ENCODE measurements at places on chromosomes 11 and 22.

GRCh38 chr11:12150831-12151382, 40.5 kb downstream of the MICAL2 start:
- DNase-seq: peak; percentile 46

- DNase-seq: peak; percentile 36
Measured at GRCh38 chr11:76161261-76161961, 44.9 kb downstream of the WNT11 start.

- no peak for DNase-seq
Measured at GRCh38 chr22:36746375-36746970, 29.4 kb downstream of the IFT27 start.

DNA sequence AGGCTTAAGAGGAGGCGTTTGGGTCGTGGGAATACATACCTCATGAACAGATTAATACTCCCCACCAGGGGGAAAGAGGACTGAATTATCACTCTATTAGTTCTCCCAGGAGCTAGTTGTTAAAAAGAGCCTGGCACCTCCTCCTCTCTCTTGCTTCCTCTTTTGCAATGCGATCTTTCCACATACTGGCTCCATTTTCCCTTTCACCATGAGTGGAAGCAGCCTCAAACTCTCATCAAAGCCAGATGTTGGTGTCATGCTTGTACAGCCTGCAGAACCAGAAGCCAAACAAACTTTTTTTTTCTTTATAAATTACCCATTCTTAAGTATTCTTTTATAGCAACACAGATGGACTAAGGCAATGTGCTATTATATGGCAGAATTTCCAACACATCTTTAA, 258.5 kb downstream of the FAM76B start:
- no peak for DNase-seq

- no peak for DNase-seq
Measured at GRCh38 chr11:100756559-100756958, 69.5 kb downstream of the ARHGAP42 start.

DNA sequence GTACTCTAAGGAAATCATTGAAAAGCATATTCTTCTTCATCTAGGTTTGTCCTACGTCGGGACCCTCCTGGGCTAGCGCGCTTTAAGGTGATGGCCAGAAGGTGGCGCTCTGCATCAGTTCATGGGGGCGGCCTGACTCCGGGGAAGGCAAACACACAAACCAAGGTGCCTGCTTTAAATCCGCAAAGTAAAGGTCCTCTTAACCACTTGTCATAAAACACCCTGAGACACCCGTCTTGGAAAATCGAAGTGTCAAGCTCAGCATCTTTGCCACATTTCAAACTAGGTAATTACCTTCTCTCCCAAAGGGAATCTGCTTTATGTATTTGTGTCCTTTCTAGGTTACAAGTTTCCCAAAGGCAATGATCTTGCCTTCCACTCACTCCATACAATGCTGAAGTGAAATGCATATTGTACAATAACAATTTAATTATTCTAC, 33.9 kb downstream of the LMO2 start:
- peak; percentile 50 for DNase-seq

DNA sequence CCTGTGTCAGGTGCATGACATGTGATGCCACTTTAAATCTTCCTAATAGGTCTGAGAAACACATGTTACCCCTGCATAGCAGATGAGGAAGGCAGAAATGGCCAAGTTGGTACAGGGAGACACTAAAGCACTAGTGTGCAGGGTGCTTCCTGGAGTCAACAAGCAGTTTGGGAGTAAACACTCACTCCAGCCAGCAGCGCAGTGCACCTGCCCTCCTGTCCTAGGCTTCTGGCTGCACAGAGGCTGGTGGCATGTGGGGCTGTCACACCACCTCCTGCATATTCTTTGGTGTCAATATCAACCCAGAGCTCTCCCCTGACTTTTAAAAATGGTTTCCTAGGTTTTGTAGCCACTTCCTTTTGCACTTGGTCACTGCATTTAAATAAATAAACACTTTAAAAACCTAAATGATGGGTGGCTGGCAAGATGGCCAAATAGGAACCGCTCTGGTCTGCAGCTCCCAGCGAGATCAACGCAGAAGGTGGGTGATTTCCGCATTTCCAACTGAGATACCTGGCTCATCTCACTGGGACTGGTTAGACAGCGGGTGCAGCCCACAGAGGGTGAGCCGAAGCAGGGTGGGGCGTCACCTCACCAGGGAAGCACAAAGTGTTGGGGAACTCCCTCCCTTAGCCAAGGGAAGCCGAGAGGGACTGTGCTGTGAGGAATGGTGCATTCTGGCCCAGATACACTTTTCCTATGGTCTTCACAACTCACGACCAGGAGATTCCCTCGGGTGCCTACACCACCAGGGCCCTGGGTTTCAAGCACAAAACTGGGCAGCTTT, 33.5 kb downstream of the GAB4 start:
- DNase-seq: no peak

GRCh38 chr11:128570632-128571031, 16.7 kb downstream of the ETS1 start:
- DNase-seq: no peak

GRCh38 chr11:96464700-96465307, 75.0 kb downstream of the JRKL start:
- DNase-seq: peak; percentile 71

GRCh38 chr11:77171885-77172665, 44.0 kb downstream of the MYO7A start:
- no peak for DNase-seq

DNA sequence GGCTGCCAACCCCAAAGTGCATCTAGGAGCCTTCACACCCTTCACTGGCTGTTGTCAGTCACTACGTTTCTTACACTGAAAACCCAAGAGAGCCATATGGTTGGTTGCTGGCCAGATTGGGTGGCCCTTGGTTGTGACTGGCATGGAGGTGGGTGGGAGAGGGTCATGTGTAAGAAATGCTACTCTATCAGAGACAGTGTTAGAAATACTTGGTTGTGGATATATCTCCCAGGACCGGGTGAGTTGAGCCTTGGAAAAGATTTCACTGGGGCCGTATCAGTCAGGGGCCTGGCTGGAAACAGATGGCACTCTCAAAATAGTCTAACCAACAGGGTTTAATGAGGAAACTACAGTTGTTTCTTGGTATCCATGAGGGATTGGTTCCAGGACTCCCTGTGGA, 15.2 kb downstream of the ENDOD1 start:
- no peak for DNase-seq

DNA sequence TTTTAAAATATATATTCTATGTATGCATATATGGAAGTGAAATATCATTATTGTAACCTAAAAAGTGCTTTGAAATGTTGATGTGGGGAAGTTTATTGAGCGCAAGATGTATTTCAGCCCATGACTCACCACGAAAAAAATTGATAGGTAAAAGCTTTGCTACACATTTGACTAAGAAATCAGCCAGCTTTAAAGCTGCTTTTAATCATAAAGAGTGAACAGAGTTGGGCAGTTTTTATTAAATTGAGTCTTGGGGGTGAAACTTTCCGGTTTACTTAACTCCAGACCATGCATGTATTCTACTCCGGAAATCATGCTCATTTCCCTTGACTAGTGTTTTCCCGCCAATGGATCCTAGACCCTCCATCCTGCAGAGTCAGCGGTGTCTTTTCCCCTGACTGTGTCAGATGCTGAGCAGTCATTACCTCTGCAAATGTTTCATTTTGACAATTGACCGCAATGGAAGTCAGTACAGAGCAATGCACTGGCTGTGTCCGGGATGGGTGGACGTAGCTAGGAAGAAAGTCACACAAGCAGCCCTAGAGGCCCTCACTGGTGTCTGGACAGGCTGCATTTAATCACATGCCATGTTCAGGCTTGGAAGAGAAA, 47.2 kb upstream of the MPEG1 start:
- no peak for DNase-seq

DNA sequence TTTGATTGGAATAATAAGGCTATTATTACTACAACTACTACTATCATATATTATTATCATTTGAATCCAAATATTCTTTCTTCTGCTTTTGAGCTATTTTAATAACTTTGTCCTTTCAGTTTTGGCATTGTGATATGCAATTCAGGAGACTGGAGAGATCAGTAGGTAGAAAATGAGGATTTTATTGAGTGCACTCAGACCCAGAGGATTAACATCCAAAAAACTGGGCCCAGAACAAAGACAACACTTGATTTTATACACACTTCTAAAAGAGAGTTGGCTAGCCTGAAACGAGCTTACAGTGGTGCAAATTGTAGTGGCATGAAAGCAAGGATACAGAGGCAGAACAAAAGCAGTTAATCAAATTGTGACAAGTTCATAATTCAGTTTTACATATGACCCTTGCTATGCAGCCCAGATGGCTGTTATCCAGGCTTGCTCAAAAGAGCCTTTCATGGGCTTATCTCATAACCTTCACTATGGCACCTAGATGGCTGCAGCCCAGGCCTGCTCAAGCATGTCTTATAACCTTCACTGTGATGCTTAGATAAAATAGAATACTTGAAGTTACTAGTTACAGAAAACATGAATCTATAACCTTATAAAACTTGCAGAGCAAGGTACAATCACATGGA, 796.3 kb upstream of the RAG2 start:
- DNase-seq: no peak

- DNase-seq: no peak
Measured at GRCh38 chr11:27401280-27401832, 38.3 kb upstream of the CCDC34 start.

DNA sequence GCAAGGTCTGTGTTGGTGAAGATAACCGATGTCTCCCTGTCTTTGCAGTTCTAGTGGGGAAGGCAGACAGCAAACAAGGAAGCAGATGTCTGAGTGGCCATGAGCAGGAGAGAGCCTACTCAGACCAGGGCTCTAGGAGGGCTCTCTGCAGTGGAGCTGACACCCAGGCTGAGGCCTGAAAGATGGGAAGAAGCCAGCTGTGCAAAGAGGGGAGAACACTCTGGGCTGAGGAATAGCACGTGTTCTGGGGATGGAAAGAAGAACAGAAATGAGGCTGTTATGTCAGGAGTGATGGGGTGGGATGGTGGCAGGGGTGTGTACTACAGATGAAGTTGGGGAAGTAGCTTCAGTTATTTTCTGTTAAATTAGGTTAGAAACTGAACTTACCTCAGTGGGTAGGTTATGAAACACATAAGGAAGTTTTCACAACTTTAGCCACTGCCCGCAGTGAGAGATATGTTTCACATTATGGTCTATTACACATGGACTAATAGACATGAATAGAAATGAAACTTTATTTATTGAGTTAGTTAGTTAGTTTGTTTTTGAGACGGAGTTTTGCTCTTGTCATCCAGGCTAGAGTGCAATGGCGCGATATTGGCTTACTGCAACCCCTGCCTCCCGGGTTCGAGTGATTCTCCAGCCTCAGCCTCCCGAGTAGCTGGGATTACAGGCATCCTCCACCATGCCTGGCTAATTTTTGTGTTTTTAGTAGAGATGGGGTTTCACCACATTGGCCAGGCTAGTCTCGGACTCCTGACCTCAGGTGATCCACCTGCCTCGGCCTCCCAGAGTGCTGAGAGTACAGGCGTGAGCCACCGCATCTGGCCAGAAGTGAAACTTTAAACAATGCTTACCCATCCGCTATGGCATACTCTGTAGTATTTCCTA, 7.8 kb downstream of the DCPS start:
- no peak for DNase-seq

DNA sequence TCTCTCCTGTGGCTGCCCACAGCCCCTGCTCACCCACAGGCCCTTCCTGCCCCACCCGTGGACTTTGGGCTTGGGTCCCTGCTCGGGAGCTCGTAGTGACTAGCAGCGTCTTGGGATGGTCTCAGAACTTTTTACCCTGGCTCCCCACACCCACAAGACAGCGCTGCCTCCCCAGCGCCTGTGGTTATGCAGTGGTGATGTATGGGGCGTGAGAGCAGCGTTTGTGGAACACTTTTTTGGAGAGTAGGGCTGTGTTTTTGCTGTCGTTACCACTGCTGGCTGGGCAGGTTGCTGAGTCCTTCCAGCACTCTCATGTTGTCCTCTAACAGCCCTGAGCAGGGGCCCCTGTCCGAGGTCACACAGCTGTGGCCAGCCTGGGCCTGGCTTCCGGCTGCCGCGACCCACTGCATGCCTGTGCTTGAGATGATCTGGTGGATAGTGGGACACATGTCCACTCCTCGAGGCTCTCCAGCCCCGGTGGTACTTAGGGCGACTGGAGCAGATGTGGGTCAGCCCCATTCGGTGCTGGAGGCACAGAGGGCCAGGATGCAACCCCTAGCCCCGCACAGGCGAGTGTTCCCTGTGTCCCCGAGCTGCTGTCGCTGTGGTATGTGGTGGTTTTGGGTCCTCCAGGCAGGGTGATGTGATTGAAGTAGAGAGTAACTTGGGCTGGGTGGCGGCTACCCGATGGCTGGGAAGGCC, 7.1 kb upstream of the GRAMD4 start:
- no peak for DNase-seq

DNA sequence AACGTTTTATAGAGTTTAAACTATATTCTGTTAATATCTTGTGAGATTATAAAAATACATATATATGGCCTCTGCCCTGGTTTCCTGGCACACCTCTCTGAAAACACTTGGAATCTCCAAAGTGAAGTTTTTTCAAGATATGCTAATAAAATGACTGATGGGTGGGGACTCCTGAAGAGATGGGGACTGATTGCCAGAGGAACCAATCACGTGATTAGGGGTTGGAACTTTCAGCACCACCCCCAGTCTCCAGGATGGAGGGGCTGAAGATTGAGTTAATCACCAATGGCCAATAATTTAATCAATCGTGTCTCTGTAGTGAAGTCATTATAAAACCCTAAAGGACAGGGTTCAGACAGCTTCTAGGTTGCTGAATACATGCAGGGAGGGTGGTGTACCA, 37.4 kb downstream of the C11orf71 start:
- DNase-seq: no peak

GRCh38 chr11:64364911-64365310, 5.9 kb downstream of the RPS6KA4 start:
- DNase-seq: no peak

GRCh38 chr11:109147726-109148125, 274.3 kb upstream of the C11orf87 start:
- no peak for DNase-seq

DNA sequence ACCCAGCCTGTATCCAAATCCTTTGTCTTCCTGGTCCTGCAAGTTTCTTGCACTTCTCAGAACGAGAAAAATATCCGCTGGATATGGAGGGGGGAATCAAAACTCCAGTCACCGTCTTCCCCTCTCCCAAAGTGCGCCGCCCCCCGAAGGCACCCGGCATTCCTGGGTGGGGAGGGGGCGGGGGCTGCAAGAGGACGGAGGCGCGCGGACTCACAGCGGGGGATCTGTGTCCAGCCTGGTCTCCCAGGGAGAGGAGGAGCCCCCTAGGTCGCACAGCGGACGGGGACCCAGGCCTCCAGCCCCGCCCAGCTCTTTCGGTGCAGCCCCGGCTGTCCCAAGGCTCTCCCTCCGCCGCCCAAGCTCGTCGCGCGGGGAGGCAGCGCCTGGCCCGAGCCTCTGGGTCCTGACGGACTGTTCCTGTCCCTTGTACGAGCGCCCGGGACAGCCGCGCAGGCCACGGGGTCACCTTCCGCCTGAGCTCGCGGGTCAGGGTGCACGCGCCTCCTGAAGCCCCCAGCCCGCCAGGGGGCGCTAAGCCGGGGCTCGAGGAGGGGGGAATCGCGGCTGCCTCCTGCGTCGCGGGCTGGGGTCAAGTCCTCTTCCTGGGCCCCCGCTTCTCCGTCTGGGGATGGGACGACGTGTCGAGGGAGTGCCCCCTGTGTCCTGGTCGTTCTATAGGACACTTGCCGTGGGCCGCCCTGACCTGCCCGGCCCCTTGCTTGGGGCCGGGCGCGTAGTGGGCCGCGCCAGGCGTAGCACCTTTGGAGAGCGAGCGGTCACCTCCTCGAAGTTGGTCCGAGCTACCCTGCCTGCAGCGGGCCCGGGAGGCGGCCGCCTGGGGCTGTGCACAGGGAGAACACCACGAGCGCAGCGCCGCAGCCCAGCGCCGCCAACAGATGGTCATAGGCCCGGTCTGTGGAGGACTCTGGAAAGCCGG, 2.4 kb upstream of the WNT11 start:
- peak; percentile 43 for DNase-seq
